ENCODE measurements at places on chromosomes 2 and 18.

- DNase-seq, result no peak
Observed at GRCh38 chr18:23712445-23712844, 23.2 kb downstream of the LAMA3 start.

DNA sequence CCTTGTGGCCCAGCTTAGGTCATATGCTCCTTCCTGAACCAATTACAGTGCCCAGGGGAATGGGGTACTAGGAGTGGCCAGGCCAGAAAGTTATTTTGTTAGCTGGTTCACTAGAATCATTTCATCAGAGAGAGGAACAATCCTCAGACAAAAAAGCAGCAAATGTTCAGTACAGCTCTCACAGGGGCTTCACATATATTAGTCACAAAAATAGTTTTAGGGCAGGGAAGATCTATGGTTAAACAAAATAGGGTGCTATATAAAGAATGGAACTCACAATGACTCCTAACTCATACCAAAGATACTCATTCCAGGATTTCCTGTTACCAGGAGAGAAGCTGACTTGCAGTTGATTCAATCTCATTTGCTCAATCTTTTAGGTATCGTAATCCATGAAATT lies 71.0 kb downstream of the CWC22 start:
- DNase-seq, result no peak

DNA sequence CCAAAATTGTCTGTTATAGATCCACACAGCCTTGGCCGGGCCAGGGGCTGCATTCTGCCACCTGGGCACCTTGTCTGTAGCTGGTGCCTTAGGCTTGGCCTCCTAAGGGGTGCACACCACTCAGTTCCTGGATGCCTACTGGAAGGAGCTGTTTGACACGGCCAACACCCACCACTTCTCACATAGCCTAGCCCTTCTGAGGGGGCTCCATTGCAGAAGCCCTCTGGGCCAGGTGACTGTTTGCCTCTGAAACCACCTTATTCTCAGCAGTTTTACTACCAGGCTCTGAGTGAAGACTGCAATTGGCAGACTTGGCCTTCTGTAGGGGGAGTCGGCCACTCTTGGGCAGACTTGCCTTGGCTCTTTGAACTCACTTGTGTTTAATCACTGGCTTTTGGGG lies 39.5 kb downstream of the EPHA4 start:
- DNase-seq, result no peak

GRCh38 chr2:96131152-96131812 lies 7.0 kb downstream of the ASTL start:
- no peak for DNase-seq

GRCh38 chr2:11767779-11768178 lies 21.3 kb downstream of the LPIN1 start:
- DNase-seq, result no peak

DNA sequence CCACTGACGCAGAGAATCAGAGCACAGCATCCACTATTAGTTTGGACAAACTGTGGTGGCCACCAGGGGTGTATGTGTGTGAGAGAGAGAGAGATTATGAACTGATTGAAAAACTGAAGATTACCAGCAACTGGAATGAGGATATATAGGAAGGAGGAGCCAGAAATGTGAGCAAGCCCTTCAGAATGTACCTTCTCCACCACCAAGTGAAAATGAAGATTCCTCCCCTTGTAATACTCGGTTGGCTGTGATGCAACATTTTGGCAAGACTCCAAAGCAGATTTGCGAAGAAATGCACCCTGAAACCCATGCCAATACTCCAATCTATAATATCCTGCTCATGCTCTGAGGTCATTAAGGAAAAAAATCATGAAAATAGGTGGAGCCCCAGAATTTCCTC lies 121.2 kb upstream of the SLC35G4 start:
- no peak for DNase-seq

GRCh38 chr2:118974103-118974993 lies 32.4 kb downstream of the MARCO start:
- DNase-seq, result no peak

GRCh38 chr2:64944484-64944883 lies 44.7 kb upstream of the SLC1A4 start:
- DNase-seq, result no peak

DNA sequence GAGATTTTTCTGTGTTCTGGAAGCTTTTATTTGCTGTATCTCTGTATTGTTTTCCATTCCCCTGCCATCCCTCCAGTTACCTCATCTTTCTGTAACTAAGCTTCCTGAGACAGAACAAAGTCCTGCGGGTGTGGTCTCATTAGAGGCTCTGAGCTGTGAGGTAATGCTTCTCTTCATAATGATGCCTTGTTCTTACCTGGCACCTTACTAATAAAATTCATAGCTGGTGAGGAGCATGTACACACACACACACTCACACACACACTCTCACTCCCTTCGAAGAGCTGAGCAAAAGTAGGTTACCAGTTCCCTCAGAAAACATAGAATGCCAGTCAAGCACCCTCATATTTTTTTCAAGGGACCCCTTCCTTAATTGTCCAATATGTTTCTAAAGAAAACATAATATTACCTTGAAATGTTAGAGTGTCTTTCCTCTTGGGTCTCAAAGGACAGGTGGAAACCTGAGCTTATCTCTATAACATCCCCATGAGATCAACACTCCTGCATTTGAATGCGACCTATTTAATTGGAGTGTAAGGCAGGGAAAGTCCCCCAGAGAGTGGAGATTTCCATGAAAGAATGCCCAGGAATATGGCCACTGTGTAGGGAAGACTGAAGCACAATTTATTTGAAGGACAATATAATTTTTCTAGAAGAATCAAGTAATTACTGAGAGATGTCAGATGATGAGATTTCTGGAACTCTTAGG lies 161.6 kb upstream of the NCK2 start:
- DNase-seq, result no peak

DNA sequence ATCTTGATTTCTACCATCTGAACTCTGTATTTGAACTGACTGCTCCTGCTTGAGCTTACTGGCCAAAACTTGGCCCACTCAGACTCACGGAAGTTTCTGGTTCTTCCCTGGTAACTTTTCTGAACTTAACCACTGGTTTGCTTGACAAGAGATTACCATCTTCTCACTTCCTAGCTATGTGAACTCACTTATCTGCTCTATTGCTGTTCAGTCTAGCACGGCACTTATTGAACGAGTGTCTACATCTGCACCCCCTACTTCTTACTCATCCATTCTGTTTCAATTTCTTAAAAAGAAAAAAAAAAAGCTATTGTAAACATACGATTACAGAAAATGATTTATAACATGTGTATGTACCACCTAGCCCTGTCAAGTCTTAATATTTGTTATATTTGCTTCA lies 9.0 kb downstream of the CKAP2L start:
- no peak for DNase-seq

DNA sequence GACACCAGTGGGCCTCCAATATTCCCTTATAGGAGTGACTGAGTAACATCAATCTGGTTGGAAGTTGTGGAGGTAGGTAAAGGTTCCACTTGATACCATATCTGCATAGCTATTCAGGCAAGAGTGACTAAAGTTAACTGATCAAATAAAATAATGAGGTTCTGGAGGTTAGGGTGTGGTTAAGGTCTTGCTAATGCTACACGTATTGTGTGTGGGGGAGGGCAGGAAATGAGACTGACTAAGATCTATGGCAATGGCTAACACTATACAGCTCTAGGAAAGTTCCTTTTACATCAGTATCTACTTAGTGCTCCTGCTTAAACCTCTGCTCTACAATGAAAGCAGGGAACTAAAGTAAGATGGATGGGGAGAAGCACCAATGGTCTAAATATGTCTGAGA lies 149.1 kb upstream of the MGAT5 start:
- no peak for DNase-seq

DNA sequence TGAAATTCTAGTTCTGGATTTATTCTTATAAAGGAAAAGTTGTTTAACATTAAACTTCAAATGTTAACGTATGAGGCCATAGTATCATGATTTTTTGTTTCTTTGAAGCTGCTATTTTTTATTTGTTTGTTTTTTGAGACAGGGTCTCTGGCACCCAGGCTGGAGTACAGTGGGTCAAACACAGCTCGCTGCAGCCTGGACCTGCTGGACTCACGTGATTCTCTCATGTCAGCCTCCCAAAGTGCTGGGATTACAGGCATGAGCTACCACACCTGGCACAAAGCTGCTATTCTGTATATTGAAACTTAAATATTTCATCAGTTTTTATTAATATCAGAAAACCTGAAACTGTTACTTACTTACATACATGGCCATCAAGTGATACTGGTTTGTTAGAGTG lies 89.5 kb upstream of the RPRM start:
- DNase-seq, result no peak
